Epithelial cell of proximal tubule (primary cell): ENCODE measurements at places on chromosomes 5 and 9. TPM values are rescaled to one million over a fixed set of nuclear protein-coding genes. Genes with fewer than 3 reads are reported as not detected.

ZNF366 gene
- not detected in 2 replicates for total RNA-seq

IL13 gene
- not detected in 2 replicates for total RNA-seq

IL5 gene
- not detected in 2 replicates for total RNA-seq

CCDC152 gene
- 2.7 TPM in 2 replicates for total RNA-seq

SCGB3A2 gene
- not detected in 2 replicates for total RNA-seq

LECT2 gene
- total RNA-seq: not detected in 2 replicates

FOXI1 gene
- total RNA-seq: not detected in 2 replicates

GFPT2 gene
- total RNA-seq: 0.29 and 2.4 TPM in 2 replicates

SPATA31D4 gene
- total RNA-seq: not detected in 2 replicates

CCNO gene
- total RNA-seq: 1.8 and 3.0 TPM in 2 replicates

HSPB3 gene
- not detected in 2 replicates for total RNA-seq

DNA sequence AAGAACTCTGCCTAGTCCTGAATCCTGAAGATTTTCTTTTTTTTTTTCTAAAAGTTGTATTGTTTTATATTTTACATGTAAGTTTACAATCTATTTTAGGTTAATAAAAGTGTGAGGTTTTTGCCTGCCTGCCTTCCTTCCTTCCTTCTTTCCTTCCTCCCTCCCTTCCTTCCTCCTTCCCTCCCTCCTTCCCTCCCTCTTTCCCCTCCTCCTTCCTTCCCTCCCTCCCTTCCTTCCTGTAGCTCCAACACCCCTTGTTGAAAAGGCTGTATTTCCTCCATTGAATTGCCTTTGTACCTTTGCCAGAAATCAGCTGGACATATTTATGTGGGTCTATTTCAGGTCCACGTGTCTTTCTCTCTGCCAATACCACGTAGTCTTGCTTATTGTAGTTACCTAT, 46.6 kb downstream of the CACNA1B start:
- no peak for DNase-seq

DNA sequence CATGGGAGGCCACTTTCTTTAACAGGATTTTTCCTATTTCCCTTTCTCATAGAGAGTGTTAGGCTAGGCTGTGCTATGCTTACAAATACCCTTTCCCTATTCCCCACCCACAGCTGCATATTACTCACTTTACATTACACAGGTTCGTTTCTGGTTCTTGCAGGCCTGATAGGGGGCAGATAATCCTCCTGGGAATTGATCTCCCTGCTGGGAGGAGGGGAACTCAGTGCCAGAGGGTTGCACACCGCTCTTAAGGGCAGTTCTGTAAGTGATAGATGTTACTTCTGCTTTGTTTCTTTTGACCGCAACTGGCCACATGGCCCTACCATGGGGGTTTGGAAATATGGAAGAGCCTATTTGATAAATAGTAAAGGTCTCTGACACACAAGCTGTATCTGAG, 54.0 kb upstream of the NTRK2 start:
- no peak for DNase-seq

- no peak for DNase-seq
These were observed 52.6 kb upstream of the SH3PXD2B start for GRCh38 chr5:172506921-172507320.

DNA sequence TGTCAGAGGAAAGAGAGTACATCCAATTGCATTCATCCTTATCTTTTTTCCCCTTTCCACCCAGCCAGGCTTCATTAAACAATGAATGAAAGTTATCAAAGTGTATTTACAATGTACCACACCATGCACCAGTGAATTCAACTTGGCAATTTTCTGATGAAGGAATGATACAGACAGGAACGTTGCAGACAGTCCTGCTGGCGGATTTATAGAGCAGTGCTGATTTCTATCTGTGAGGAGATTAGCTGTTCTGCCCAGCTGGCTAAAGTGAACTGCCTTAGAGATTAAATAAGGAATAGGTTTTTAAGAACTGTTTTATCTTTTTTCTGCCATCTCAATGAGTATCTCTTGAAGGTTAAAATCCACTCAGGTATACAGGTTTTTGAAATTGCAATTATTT, 403.9 kb downstream of the CDH18 start:
- no peak for DNase-seq

DNA sequence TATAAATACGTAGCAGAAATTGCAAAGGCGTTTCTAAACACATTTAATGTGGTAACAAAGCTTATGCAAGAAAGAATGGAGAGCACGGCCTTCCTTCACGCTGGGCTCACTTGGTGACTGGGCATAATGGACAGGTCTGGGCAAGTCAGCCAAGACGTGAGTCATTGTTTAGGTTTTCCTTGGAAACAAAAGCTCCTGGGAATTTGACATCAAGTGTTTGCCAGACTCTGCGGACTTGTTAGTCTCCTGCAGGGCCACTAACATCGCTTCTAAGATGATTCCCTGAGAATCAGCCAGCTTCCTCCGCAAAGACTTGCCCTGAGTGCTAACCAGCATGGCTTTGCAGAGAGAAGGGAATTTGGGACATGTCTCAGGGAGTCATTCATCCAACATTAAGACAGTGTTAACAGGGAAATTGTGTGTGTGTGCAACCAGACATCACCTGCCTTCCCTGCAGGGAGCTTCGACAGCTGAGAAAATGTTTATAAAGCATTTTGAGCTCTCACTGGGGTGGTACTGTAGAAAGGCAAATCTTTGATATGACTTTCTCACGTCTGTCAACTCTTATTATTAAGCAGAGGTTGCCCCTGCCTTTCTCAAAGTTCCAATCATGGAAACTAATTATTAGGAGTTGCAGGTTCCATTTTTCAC, 182.5 kb downstream of the NTRK2 start:
- DNase-seq: peak; percentile 98

DNA sequence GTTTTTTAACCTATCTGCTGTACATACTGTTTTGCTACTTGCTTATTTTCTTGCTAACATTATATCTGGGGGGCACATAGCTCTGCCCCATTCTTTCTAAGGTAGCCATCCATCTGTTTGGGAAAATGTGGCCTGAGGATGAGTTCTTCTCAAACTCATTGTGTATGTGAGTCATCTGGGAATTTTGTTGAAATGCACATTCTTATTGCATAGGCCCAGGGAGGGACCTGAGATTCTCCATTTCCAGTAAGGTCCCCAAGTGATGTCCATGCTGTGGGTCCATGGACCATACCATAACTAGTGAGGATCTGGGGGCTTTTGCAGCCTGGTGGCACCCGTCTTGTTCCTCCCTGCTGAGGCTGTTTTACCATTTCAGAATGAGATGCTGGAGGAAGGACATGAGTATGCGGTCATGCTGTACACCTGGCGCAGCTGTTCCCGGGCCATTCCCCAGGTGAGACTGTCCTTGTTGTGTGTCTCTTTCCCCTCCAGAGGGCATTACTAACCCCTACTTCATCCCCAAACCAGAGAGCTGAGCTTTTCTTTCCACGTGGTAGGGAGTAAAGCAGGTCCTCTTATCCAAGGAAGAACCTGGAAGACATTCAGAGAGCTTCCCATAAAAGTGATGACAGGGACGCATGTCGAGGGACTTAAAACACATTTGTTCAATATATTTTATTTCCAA, 28.6 kb downstream of the CYFIP2 start:
- no peak for DNase-seq

DNA sequence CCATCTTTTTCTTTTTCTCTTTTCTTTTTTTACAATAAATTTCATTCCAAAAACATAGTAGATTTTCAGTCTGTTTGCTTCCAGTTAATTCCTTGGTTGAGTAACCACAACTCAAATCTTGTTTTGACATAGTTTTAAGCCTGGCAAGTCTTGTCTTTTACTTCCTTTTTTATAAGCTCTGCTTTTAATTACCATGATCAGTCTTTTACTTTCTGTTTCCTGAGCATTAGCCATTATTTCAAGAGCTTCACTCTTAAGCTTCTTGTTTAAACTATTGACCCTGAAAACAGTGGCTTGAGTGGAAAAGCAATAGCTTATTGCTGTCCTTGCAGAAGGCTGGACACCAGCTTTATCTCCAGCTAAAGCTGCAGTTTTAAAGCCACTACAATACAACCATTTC, 1363.3 kb downstream of the MAT2B start:
- DNase-seq: no peak

- DNase-seq: no peak
These were observed 36.2 kb upstream of the OTULIN start for GRCh38 chr5:14628346-14628745.

DNA sequence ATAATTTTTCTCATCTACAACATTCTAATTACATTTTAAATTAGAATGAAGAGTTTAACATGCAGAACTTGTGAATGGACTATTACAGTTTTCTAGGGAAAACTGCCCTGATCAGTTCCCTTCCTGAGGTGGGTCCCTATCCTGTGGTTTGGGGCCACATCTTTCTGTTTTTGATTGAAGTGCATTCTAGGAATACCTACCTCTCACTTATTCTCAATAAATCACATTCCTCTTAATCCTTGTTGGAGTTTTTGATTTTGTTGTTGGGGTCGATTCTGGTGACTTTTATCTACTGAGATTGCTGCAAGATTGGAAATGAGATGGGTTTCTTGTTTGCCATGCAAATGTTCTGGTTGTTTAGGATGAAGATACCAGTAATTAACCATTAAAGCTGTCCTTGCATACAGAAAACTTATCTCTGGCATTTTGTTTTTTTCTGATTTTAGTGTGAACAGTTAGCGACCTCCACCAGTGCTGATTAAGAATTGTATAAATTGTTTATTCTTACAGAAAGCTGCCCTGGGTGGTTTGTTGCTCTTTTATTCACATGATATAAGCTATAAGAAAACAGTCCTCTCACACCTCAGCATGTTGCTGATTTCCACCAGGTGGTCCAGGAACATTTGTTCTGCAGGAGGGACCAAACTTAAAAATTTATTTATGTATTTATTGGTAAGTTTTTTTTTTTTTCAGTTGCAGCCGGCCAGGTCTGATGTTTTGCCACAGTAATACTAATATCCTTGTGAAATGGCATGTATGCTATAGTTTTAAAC, 269.9 kb downstream of the FANCC start:
- no peak for DNase-seq

DNA sequence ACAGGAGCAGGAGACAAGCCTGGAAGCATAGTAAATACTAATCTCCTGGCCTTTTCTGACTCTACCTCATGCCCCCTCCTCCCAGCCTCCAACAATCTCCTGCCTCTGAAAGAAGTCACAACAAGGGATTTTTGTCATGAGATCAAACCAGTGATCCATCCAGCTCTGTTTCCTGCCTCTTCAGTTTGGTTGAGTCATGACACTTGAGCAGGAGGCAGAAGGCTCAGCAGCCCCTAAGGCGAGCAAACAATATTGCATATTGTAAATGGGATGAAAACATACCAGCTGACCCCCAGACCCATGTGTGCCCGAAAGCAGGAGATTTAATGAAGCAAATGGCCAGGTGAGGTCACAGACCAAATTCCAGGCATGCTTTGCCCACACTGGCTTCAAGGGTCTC, 272.8 kb downstream of the GAS1 start:
- DNase-seq: peak; percentile 40

- DNase-seq: no peak
These were observed 17.9 kb downstream of the TMEM245 start for GRCh38 chr9:109101810-109102209.

DNA sequence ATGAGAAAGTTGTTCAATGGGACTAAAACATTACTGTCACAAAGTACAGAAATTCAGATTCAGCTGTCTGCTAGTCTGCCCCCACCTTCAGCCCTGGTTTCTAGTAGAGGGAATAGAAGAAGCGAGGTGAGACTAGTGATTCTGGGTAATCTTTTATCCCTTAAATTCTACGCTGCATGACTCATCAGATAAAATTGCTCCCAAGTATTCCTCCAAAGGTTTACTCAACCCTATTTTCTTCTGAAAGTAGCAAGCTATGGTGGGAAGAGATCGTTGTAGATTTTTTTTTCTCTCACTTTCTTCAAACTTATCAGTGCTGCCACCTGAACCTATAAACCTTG, 318.9 kb upstream of the RIOK2 start:
- no peak for DNase-seq

DNA sequence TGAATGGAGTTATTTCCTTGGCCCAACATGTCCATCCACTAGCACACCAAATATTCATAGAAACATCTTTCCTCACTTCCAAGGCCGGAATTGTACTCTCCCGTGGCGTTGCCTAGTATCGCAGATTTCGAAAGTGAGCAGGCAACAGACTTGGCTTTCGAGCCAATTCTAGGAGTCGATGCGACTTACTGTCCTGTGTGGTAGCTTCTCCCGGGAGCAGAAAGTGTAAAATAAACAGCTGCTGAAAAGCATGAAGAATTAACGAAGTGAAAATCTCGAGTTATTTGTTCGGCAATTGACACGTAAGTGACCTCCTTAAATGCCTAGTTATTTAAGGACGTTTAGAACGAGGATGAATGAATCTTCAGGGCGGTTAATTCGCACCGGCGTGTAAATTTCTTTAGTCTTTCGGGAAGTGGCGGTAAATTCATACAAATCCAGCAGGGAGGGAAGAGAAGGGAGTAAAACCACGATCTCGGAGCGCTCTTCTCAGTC, 449 bp upstream of the PCSK5 start:
- DNase-seq: no peak

DNA sequence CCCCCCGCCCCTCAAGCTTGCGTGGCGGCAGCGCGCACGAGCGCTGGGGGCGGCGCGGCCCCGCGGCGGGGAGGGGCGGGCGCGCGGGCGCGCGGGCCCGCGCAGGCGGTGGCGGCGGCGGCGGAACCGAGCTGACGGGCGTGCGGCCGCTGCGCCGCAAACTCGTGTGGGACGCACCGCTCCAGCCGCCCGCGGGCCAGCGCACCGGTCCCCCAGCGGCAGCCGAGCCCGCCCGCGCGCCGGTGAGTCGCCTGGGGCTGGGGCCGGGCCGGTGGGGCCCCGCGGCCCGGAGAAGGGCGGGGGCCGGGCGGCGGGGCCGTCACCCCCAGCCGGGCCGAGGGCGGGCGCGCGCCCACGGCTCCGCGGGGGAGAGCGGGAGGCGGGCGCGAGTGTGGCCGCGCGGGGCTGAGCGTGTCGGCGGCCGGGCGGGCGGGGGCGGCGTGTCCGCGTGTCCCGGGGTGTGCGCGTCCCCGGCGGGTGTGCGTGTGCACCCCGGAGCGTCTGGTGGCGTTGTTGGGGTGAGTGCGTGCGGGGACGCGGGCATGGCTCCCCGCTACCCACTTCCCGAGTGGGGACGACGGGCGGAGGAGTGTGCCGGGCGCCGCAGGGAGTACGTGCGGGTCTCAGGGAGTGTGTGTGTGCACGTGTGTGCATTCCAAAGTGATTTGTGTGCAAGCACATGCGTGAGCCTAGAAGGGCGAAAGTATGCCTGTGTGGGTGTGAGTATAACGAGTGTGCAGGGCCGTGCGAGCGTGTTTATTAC, at the start of gene NEK6:
Gene NEK6 (plus strand): TSS at position 106 of the 763 bp plus-strand sequence. CDS start 44,016 bp downstream, outside the sequence.
- no peak for DNase-seq

DNA sequence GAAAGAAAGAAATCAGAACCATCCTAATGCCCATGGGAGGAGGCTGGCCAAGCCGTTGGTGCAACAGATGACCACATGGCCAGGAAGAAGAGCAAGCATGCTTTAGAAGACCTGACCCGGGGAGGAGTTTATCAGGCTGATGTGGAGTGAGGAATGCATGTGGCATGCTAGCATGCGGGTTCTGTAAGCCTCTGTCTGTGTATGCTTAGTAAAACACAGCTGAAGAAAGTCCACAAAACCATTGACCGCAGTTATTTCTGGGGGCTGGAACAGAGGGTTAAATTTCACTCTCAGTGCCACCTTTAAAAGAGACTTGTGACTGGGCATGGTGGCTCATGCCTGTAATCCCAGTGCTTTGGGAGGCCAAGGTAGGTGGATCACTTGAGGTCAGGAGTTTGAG, 19.1 kb downstream of the GFI1B start:
- no peak for DNase-seq
